ENCODE measurements at places on chromosomes 1 and 21.

DNA sequence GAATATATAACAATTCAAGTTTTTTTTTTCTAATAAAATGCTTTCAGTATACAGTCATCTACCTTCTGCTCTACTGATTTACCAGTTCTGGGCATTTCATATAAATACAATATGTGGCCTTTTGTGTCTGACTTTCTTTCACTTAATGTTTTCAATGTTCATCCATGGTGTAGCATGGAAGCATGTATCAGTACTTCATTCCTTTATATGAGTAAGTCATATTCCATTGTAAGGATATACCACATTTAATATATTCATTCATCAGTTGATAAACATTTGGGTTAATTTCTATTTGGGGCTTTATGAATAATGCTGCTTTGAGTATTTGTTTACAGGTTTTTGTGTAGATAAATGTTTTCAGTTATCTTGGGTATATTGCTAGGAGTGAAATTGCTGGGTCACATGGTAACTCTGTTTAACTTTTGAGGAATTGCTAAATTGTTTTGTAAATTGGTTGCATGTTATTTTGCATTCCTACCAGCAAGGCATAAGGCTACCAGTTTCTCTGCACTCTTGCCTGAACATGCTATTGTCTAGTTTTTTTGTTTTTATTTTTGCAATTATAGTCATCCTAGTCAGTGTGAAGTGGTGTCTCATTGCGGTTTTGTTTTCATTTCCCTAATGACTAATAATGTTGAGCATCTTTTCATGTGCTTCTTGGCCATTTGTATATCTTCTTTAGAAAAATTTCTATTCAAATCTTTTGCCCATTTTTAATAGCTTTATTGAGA lies 206.1 kb downstream of the TM2D1 start:
- no peak for DNase-seq

- DNase-seq = no peak
Observed at GRCh38 chr1:201730611-201731010, 98.3 kb upstream of the IPO9 start.

GRCh38 chr1:202632241-202632640 lies 78.0 kb downstream of the SYT2 start:
- no peak for DNase-seq

- no peak for DNase-seq
Observed at GRCh38 chr1:27042670-27043069, 30.0 kb upstream of the TENT5B start.

DNA sequence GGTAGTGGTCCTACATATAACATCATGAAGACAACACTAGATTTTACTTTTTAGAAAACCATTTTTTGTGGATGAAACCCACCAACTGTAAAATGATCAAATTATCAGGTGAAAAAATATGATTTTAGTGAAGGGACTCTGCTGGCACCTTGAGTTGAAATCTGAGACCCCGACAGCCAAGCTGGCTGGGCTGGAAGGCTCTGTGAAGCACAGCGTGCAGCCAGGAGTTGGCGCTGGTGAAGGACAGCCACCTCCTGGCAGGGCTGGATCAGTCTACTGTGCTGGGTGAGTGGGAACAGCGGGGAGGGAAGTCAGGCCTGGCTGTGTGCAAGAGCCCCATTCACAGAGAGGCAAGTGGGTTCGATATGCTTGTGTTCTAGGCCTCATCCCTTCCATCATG lies 47.9 kb downstream of the DDAH1 start:
- DNase-seq = no peak

- no peak for DNase-seq
Observed at GRCh38 chr1:240608707-240609106, 3.2 kb downstream of the GREM2 start.

DNA sequence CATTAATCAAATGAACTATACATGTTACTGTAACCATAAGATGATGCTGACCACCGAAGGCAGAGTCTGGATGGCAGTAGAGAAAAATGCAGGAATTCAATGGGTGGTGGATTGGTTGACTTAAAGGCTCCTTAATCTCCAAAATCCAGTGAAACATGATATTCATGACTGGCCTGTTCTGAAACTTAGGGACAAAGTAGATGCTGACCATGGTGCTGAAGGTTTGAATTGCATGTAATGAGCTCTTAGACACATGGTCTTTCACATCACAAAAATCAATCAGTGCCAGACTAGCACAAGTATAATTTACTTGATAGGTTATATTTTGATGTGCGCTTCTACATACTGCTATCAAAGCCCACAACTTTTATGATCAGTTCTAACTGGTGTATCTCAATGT lies 30.9 kb upstream of the NTMT2 start:
- no peak for DNase-seq

DNA sequence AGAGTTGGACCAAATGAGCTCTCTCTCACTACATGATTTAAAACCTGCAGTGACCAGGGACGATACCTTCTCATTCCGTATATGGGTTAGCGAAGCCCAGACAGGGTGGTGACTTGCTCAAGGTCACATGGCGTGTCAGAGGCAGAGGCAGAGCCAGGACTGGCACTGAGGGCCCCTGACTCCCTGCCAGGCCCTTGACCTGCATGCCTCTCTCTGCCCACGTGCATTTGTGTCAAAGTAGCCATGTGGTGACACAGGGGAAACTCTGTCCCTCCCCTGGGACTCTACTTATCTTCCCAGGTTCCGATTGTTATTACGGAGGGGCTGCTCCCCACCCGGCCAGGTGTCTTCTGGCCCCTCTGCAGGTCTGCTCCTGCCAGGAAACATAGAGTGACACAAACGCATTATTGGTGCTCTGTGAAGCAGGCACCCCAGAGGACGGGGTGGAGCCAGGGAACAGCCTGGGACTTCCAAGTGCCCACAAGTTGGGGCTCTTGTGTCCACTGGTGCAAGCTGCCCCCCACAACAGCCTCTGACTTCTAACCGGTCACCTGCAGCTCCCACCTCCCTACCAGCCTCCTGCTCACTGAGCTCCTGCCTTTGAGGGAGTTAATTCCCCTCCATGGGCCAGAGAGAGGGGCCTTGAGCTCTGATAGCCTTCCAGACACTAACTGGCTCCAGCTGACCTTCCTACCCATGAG lies 7.3 kb upstream of the TINAGL1 start:
- no peak for DNase-seq

- DNase-seq = peak; percentile 24
Observed at GRCh38 chr21:25708467-25709065, 26.1 kb downstream of the ATP5PF start.

GRCh38 chr1:8938232-8938999 lies 7.3 kb upstream of the CA6 start:
- DNase-seq = no peak

DNA sequence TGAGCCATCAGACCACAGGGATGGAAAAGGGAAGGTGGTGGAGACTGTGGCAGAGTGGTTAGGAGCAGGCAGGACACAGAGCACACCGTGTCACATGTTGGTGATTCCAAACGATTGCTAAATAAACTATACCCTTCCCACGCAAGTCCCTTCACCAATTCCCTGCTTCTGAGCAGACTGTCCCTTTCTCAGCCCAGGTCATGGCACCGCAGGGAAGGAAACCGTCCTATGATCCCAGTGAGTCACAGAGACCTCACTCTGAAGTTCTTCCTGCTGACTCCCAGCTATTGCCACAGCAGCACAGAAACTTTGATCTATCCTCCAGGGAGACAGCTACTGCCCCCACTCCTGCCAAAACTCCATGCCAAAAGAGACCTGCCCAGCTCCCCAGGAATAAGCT lies 19.2 kb downstream of the RIMS3 start:
- DNase-seq = no peak

GRCh38 chr1:84073266-84073665 lies 70.8 kb upstream of the PRKACB start:
- DNase-seq = no peak

DNA sequence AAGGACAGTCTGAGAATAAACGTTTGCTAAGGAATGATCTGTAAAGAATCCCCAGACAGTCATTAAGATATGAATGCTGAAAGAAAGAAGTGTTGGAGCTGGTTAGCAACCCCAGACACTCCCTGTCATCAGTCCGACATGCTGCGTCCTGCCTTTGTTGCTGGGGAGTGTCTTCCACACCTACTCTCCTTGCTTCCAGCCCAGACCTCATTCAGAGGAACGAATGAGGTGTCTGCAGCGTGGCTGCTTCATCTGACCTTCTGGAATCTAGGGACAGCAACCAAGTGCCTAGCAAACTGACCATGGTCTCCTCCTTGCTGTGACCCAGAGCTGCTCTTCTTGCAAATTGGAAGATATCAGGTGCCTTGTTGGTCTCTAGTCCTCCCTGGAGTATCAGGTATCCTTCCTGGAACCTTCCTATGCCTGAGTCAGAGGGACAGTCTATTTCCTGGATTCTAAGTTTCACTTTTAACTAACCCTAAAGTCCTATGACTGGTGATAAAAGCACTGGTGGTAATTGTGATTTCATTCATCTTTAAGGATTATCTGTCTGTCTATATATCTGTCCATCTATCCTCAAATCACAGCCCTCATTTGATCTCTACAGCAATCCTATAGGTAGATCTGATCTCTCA lies 45.3 kb downstream of the NFASC start:
- DNase-seq = no peak

DNA sequence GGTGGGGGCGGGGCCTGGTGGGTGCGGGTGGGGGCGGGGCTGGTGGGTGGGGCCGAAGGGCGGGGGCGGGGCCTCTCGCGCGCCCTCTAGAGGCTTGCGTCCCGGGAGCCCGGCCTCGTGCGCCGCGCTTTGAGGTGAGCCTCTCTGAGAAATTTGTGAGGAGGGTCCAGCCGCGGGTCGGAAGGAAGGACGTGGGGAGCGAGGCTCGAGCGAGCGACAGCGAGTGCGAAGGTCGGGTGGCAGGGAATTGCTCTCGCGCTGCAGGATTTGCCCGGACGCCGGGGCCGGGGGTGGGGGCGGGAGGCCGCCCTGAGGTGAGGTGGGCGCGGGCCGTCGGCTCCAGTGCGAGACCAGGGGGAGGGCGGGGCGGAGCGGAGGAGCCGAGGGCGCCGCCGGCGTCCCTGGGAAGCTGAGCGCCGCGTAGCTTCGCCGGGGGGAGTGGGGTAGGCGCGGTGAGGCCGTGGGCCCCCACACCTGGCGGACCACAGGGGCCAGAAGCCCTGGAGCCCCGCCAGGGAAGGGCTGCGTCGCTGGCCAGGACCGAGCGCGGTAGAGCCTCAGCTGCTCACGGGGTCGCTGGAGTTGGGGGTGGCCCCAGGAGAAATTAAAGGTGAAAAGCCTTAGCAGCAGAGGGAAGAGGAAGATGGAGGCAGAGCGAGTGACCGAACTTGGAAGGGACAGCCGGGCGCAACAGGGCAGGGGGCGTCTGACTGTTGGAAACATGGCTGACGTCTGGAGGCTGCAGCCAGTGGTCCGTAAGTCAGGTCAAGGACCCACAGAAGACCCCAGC lies 754 bp upstream of the LSS start:
- DNase-seq = no peak

DNA sequence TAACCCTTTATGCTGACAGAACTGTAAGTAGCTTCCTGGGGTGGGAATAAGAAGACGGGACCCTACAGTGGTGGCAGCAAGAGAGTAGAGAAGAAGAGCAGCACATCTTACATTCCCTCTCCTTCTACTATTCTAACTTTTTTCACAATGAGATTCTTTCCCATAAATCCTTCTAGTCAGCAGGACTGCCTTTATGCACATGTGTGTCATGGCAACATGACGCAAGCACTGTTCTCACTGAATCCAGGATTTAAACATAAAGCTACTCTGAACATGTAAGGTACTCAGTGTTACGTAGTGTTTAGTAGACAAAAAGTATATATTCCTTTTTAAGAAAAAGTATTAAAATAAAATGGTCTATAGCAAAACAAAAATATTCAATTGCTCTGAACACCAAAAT lies 309.7 kb upstream of the LYPLAL1 start:
- no peak for DNase-seq

GRCh38 chr1:97006044-97006661 lies 284.6 kb downstream of the PTBP2 start:
- no peak for DNase-seq

DNA sequence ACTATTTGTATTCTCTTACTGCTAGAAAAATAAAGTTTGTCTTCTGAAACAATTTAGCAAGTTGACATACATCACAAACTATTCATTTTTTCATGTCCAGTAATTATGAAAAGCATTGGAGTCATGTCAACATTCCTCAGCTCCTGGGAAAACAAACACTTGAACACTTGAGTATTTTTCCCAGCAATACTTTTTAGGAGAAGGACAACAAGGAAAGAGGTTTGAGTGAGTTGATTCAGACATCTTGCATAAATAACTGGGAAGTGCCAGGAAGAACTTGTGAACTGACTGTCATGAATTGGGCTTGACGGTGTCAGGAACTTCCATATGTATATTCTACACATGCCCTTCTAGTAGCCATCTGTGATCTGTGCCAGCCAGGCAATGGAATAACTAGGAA lies 195.6 kb downstream of the HMCN1 start:
- DNase-seq = no peak

DNA sequence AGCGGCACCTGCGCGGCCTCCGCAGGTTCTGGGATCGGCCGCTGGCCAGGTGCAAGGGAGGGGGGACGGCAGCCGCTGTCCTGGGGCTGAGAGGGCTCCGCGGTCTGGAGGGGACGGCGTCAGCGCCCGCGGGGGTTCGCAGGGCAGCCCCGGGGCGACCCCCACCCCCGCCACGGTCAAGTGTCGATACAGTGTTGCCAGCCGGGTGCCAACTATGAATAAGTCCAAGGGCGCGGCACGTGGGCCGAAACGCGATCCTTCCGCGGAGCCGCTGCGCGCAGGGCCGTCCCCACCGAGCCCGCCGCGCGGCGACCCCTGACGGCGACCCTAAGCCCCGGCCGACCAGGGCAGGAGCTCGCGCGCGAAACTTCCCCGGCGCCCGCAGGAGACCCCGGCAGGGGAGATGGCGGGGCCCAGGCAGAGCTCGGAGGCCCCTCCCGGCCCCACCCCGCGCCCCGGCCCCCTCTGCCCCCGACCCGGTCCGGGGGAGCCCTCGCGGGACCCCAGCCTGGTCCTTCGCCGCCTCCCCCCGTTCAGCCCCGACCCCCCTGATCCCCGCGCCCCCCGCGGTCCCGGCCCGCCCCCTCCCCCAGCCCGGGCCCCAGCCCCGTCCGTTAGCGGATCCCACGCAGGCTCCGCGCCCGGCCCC lies 586 bp upstream of the AGPAT3 start:
- peak; percentile 47 for DNase-seq

GRCh38 chr1:160682983-160683865 lies 28.4 kb downstream of the CD48 start:
- no peak for DNase-seq

Measured in stimulated activated CD4-positive, alpha-beta T cell treated with anti-CD3 and anti-CD28 coated beads, Interleukin-12 subunit alpha, Interleukin-12 subunit beta, amount 100 ng/mL, for 4 hours (primary cell).